GM04503 (cell line): ENCODE measurements at places on chromosomes 3 and 15.

DNA sequence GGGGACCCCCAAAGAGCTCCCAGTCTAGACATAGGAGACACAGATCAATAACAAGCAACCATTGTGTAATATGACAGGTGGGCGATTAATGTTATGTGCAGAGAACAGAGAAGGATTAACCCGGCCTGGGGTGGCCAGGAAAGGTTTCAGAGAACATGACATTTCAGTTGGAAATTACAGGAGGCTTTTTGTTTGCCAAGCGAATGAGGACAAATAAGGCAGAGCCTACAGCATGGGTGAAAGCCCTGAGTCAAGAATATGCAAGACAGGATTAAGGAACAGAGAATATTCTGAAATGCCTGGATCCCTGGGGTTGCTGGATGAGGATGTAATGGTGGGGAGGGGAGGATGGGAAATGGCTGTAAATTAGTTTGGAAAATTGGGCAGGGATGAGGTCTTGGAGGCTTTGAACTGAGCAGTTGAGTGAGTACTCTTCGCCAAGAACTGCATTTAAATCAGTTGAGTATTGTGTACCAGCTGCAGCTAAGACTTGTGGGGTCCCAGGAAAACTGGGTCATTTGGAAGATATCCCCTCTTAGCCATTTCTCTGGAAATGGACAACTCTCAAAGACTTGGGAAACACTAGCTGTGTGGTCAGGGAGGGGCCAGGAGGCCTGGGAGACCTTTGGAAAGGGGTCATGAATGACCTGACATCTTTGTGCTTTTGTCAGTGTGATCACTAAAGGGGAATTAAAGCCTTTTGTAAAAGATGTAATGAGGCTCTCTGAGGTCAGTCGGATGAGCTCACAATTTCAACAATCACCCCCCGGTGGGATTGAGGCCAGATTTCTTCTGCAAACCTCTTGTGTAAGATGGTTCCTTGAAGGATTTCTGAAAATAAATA, 198.6 kb upstream of the NR2E3 start:
- no peak for DNase-seq

DNA sequence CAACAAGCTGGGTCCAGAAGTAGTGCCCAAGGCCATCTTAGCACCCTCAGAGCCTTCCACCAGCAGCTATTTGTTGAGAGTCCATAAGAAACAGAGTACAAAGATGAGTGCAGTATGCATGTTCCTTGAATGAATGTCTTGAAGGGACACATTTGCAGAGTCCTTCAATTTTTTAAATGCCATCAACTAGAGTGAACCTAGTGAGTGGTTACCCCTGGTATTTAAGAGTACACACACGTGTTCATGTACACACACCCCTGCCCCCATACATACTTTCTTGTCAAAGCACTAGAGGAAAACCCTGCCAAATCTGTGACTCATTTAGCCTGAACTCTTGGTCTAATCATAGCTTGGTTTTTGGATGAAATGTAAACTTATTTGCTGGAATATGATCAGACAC, 84.5 kb upstream of the GALNT15 start:
- peak; percentile 90 for DNase-seq

DNA sequence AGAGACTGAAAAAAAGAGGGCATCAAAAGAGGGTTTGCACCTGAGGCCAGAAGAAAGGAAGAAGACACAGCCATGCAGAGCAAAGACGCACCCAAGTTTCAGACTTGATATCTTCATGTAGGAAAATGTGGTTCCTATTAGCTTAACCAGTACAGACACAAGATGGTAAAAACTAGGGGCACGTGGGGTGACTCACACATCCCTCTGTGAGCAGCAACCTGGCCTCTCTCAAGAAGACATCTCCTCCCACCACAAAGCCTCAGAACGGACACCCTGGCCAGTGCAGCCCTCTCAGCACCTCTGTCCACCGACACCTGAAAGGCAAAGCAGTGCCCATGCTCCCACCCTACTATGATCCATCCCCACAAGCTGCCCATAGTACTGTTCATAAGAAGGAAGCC, 33.3 kb downstream of the GLB1 start:
- DNase-seq: peak; percentile 15

- no peak for DNase-seq
Measured at GRCh38 chr3:161657786-161658185, 161.2 kb downstream of the OTOL1 start.

- no peak for DNase-seq
Measured at GRCh38 chr3:77859156-77859555, 819.3 kb downstream of the ROBO2 start.

GRCh38 chr15:89177633-89178306, 43.6 kb downstream of the RLBP1 start:
- DNase-seq: peak; percentile 21
